ENCODE measurements at places on chromosomes 5 and 9.

GRCh38 chr5:73354406-73354805 lies 94.2 kb downstream of the FOXD1 start:
- no peak for DNase-seq

- peak; percentile 65 for DNase-seq
Measured at GRCh38 chr9:4604678-4605095, 57.4 kb upstream of the PLPP6 start.

DNA sequence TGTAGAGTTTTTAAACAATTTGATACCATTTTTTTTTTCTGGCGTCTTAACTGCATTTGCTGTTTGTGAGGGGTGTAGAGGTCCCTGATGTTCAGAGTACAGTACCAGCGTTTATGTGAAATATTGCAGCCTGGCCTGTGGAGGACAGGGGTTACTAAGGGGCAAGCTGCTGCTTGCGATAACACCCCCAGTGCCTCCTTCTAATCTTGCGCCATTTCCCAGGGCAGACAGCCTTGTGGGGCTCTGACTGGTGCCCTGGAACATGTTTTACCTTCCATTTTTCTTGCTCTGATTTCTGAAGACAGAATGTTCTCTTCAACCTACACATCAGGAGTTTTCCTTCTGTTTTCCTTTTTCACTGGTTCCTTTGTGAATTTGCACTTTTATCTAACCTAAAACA lies 142.9 kb downstream of the DOCK8 start:
- DNase-seq = no peak

DNA sequence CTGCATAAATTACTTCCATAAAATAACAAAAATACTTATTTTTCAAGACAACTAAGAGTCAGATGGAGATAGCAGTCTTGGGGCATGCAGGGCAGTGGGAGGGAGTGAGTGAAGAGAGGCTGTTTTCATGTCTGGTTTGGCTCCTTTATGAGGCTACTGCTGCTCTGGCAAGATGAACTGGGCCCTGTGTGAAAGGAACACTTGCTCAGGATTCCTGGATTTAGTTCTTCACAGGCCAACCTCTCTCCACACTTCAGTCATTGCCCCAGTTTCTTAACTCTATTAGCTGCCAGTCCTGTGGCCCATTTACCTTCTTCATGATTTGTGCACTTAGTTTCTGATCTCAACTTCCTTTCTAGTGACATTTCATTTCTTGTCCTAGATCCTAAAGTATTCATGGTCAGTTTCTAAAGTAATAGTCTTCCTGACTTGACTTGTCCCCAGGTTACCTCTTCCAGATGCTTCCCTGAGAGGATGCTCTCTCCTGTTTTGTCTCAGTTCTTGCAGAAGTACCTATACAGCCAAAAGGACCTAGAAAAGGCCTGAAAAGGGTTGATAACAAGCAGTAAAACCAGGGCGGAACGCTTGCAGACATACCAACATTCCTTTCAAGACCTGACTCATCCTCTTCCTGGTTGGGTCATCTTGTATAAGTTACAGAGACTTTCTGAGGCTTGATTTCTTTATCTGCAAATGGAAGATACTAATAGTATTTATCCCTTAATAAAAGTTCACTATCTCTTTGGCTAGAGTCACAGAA lies 77.0 kb upstream of the ZFAND5 start:
- peak; percentile 89 for DNase-seq

- DNase-seq = peak; percentile 65
Measured at GRCh38 chr9:108521063-108521590, 334.7 kb downstream of the ACTL7B start.

- DNase-seq = no peak
Measured at GRCh38 chr9:16769291-16769690, 101.2 kb downstream of the BNC2 start.

- peak; percentile 81 for DNase-seq
Measured at GRCh38 chr5:77852514-77853352, 76.6 kb upstream of the TBCA start.

GRCh38 chr9:73129941-73130685 lies 21.6 kb upstream of the ANXA1 start:
- no peak for DNase-seq

GRCh38 chr9:127269449-127269848 lies 4.9 kb downstream of the GARNL3 start:
- DNase-seq = no peak
